ENCODE measurements at places on chromosomes 6 and 20.

DNA sequence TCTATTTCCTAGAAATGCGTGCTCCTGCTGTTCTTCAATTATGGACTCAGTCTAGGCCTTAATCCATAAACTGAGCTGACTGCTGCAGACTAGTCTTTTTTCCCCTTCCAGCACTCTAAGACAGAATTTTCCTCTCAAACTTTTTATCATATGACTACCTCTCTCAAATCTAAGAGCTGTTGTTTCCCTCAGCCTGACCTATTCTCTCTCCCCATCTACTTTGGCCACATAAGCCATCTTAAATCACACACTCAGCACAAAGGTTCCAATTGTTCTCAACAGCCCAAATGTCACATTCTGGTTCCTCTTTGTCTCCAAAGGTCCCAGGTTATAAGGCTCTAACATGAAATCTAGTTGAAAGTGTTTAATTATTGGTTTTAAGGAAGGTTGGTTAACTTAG is 85.2 kb downstream of the PRSS35 start:
- DNase-seq, result no peak

DNA sequence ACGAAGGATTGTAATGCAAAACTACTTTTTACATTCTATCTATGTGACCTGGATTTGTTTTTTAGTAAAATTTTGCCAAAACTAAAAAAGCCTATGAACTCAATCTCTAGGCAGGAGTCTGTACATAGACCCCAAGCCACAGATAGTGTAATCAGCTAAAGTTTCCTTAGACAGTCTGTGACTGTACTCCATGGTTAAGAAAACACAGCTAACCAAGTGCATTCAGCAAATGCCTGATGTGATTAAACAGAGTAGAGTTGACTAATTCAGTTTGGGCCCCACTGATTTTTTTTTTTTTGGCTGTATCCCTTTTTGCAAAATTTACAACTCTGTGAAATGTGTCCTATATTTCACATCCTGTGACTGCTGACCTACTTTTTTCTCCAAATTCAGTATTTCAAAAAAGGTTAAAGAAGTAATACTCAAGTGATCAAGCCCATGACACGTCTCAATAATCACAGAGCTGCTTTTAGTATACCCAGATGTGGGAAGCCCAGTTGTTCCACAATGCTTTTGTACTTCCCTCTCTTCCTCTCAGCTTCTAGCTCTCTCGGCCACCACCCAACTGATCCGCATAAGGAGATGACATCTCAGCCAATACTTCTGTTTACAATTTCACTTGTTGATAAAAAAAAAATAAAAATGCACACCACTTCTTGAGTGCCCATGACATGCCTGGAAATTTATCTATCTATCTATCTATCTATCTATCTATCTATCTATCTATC is 108.8 kb upstream of the TBX18 start:
- DNase-seq, result no peak

GRCh38 chr20:21063276-21063675 is 42.9 kb downstream of the LINC00237 start:
- no peak for DNase-seq

DNA sequence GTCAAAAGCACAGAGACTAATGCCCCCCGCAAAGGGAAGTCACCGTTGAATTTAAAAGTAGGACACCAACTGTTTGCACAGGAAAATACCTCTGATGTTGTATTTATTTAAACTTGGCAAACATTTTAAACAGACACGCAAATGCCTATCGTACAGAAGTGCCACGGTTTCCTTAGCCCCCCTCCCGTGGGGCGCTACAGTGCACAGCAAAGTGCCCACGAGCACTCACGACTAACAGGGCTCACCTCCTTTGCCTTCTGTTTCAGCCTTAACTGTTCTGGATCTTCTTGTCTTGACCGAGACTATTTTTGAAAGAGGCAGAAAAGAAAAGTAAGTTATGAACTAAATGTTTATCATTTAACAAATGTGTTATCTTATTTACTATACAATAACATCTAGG is 67.8 kb downstream of the TAF4 start:
- no peak for DNase-seq

GRCh38 chr20:47272893-47273590 is 83.5 kb downstream of the ZMYND8 start:
- peak; percentile 60 for DNase-seq

Data from effector memory CD8-positive, alpha-beta T cell (primary cell).